Stimulated activated memory B cell treated with anti-CD40 and anti-IgM and Interleukin-4, amounts not matched to agents 10 μg/mL and 1 μg/mL and 100 μg/mL, for 72 hours (primary cell): ENCODE measurements at places on chromosomes 6 and 20.

DNA sequence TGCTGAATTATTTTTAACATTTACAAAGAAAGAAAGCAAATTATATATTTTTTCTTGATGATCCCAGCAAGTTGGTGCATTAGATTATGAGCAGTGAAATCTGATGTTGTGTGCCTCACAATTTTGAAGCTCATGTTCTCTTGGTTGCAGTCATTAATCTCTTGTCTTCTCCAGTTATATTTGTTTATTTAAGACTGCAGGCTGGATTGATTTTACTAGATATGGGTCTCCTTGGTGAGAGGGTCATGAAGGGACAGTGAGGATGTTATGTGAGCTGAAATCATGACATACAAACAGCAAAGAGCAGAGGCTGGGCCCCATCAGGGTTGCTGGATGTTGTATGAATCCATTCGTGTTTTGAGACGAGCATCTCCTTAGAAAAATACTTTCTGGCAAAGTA is 64.2 kb upstream of the AKIRIN2 start:
- no peak for ATAC-seq

DNA sequence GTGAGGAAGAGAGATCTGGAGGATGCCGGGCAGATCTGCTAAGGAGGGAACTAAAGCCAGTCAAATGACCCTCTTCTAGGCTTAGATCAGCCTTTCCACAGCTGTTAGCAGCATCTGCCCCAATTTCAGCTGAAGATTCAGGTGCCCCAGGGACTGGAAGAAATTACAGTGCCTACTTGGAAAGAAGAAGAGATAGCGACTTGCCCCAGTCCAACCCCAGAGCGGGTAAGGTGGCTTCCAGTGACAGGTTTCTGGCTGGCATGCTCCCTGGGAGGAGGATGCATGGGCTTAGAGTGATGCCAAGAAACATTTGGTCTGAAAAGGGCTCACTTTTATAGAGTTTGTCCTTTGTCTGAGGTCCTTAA is 620 bp downstream of the TJAP1 start:
- no peak for ATAC-seq

- no peak for ATAC-seq
These were observed 211.4 kb upstream of the ECI2 start for GRCh38 chr6:4346659-4347333.

- ATAC-seq, result no peak
These were observed 113.2 kb downstream of the PRDM1 start for GRCh38 chr6:106199331-106199730.

DNA sequence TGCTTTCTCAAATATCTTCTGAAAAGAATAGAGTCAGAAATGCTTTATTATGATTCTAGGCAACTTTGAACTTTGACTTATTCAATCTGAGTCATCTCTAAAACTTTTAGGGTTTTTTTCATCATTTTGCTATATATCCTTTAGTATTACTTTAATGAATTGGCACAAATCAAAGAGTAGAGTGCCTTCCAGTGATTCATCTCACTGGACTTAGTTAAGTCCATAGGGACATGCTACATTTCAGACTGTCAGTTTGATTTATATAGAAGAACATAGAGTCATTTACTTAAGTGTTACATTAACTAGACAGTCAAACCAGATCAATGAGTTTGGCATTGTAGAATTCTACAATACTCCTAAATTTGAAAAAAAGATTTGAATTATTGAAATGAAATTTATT is 1235.7 kb upstream of the MAP3K7 start:
- no peak for ATAC-seq

DNA sequence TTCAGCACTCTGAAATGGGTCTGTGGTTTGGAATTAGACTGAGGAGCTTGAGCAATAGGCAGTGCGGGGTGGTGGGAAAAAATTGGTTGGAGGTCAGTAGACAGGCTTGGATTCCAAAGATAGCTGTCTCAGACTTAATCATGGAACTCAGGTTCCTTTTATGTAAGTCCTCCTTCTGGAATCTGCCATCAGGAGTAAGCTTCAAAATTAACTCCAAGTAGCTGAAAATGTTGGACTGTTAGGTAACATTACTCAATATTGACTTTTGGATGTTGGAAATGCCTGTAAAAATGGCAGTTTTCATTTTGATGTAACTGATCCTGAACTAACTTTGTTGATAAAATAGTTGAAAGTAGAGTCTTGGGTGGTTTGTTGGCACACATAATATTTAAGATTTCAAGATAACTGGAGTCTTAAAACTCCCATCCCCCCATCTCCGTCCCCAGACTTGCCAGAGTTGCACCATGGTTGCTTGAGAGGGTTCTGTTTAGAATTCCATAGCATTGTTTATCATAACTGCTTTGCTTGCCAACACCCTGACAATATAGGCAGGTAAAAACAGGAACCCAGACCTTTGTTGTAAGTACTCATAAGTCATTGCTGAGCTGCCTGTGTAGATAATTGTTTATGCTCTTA is 83.0 kb downstream of the PHF20 start:
- ATAC-seq, result no peak

- no peak for ATAC-seq
These were observed 49.6 kb upstream of the CD93 start for GRCh38 chr20:23135449-23136420.

GRCh38 chr6:104955491-104955890 is 1.4 kb upstream of the LIN28B start:
- ATAC-seq, result no peak

DNA sequence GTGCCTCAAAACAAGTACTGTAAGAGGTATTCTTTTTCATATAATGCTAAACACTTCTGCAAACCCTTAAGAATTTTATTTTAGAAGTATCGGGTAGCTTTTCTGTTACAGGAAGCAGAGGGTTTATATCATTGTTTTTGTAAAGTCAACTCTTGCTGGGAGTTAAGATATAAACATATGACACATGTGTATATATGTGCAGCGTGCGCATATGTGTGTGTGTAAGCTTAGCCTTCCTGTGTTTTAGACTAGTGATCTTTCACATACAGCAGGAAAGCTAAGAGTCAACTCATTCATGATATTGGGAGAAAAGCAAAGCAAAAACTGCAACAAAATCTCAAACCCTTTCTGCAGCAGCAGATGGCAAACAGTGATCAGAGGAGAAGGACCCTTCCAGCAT is 102.4 kb downstream of the ARID1B start:
- no peak for ATAC-seq

DNA sequence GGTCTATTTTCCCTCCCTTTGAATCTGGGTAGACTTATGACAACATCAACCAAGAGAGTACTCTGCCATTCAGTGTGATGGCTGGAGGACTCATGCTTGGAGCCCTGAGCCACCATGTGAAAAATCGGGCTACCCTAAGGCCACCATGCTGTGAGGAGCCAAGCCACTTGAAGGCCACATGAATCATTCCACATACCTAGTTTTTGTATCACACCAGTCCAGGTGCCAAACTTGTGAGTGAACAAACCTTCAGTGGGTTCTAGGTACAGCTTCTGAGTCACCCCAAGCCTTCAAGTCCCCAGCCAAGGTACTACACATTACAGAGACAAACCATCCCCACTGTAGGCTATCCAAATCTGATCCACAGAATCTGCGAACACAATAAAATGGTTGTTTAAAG is 37.4 kb upstream of the E2F3 start:
- ATAC-seq, result peak; percentile 8

GRCh38 chr6:43394982-43395381 is 25.5 kb upstream of the ZNF318 start:
- ATAC-seq, result no peak

- peak; percentile 65 for ATAC-seq
These were observed 1.4 kb downstream of the ATXN1 start for GRCh38 chr6:16759646-16760515.

DNA sequence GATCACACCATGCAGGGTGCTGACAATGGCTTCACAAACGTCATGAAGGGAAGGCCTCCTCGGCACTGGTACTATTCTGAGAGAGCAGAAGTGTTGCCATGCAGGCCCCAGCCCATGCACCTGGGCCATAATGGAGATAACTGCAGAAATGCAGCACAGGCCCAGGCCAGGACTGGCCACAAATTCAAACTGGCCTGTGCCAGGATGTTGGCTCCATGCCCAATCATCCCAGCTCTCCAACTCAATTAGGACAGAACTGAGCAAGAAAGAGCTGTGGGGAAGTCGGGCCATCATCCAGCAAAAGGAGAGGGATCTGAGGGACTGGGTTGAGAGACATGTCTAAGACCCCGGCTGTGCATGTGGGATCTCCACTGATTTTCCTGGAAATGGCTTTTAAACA is 48.9 kb upstream of the SYNDIG1 start:
- peak; percentile 46 for ATAC-seq

- no peak for ATAC-seq
These were observed 36.8 kb upstream of the CLDN20 start for GRCh38 chr6:155227046-155227445.

- no peak for ATAC-seq
These were observed 5.6 kb upstream of the LY6G5C start for GRCh38 chr6:31686483-31686882.

DNA sequence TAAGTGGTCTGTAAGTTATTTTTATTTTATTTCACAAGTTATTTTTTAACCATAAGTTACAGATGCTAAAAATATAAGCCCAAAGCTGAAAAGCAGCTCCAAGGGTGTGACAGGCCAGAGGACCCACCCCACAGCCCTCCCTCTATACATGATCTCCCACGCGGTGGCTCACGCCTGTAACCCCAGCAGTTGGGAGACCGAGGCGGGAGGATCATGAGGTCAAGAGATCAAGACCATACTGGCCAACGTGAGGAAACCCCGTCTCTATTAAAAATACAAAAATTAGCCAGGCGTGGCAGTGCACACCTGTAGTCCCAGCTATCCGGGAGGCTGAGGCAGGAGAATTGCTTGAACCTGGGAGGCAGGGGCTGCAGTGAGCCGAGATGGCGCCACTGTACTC is 32.2 kb downstream of the COL11A2 start:
- ATAC-seq, result no peak

DNA sequence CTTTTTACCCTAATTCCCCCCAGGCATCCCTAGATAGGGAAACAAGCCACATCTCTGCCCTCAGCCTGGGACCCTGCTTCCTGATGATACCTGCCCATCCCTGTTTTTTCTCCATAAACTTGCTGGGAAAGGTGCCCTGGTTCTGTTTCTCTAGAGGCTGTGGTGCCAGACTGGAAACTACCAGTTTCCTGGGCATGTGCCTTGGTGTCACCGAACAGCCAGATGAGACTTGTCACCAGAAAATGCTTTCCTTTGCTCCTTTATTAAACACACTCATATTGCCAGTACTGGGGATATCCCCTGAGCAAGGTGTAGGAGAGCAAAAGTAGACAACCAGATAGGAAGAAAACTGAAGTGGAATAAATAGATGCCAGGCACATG is 16.8 kb downstream of the SRSF3 start:
- no peak for ATAC-seq

GRCh38 chr20:32040142-32040953 is 11.7 kb upstream of the HCK start:
- peak; percentile 97 for ATAC-seq

GRCh38 chr20:61380545-61380915 is 128.5 kb downstream of the CDH4 start:
- ATAC-seq, result no peak

DNA sequence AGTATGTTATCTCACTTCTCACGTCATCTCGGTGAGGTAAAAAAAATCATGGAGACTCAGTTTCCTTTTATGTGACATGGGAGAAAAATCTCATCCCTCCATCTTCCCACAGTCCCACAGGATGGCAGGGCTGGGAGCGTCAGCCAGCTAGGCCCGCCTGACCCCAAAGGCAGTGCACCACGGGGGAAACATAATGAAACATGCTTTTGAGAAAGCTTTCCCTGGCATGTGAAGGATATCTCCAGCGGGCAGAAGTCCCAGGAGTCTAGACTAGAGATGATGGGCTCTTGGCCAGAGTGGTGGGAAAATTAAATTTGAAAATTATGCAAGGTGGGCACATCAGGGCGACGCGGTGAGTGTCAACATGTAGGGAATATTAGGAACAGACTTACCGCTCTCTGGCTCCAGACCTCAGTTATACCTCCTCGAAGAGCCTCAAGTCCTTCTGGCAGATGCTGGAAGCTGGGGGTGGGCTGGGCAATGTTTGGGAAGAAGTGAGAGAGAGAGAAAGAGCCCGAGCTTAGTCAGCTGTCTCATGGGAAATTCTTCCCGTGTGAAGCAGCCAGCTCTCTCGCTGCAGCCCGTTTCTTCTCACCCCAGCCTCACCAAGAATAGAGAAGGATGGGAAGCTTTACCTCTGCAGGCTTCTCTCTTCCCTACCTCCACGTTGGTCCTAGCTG is 52.3 kb downstream of the MOCS1 start:
- ATAC-seq, result no peak

- ATAC-seq, result no peak
These were observed 514.3 kb upstream of the JARID2 start for GRCh38 chr6:14731611-14732010.

- no peak for ATAC-seq
These were observed 253.6 kb upstream of the RAB32 start for GRCh38 chr6:146289816-146290588.

- ATAC-seq, result peak; percentile 31
These were observed 7.7 kb upstream of the C20orf203 start for GRCh38 chr20:32681175-32682084.

GRCh38 chr6:14046476-14047068 is 71.0 kb upstream of the CD83 start:
- peak; percentile 75 for ATAC-seq

DNA sequence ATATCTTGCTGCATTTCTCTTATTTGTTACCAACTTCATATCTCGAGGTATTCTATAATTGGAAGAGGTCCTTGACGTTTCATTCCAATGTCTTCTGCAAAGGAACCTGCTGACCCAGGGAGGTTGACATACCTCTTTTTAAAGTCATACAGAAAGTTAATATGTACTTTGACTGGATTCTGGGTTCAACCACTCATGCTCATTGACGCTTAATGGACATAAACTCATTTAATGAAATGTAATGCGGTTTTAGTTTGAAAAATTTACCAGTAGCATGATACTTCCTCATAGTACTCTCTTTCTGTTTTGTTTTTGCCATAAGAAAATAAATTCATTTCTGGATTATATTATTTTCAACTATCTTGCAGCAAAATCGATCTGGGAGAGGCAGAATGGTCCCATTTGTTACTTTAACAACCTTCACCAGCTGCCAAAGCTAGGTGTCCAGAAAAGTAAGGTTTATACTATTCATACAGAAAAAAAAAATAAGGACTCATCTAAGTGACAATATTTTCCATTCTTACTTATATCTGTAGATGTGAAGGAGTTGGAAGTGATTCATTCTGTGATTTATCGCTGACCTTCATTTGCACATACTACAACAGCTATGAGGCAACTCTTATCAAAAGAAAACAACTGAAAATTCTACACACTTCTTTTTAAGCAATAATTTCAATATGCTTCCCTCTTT is 101.6 kb downstream of the ATXN1 start:
- ATAC-seq, result peak; percentile 78

DNA sequence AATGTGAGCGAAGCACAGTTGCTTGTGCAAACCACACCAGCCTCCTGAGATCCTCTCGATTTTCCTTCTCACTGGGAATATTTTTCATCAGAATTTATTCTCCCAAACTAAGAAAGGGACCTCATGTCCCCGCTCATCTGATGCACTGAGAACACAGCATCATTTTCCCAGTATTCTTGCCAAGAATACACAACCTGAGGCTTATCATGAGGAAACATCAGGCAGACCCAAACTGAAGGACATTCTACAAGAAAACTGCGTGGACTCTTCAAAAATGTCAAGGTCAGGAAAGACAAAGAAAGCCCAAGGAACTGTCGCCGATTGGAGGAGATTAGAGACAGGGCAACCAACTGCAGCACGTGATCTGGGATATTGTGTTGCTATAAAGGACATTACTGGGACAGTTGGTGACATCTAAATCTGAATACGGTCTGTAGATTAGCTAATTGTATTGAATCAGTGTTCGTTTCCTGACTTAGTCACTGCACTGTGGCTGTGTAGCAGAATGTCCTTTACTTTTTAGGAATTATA is 72.3 kb downstream of the SNX5 start:
- ATAC-seq, result no peak

- ATAC-seq, result no peak
These were observed 471.5 kb downstream of the CD109 start for GRCh38 chr6:74167511-74167910.
